ENCODE measurements at places on chromosomes 11 and 22.

GRCh38 chr11:68345776-68346461 lies 33.5 kb downstream of the LRP5 start:
- DNase-seq: no peak

DNA sequence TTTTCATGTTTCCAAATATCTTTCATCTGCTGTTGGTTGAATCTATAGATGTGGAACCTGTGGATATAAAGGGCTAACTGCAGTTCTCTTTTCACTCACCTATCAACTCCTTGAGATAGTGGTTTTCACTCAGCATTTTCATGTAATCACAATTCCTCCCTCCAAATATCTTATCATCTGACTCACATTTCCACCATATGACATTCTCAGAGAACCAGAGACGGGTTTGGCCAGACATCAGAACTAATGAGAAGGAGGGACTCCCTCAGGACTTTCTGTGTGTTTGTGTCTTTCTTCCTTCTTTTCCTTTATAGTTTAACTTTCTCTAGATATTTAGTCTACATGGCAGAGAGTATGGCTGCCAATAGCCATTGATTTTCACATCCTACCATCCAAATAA lies 134.8 kb upstream of the DDI1 start:
- DNase-seq: no peak

DNA sequence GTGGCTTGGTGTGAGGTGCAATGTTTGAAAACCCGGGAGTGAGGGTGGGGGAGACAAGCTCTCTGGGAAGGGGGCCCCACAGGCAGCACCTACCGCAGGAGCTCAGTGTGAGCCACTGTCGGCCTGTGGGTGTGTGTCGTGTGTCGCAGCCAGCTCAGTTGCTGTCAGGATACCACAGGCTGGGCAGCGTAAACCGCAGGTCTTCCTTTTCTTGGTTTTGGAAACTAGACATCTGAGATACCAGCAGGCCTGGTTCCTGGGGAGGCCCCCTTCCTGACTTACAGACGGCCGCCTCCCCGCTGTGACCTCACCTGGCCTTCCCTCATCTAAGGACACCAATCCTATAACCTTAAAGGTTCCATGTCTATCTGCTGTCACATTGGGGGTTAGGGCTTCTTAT lies 19.4 kb downstream of the IRF7 start:
- DNase-seq: no peak

GRCh38 chr11:46392421-46393230 lies 1.1 kb upstream of the CHRM4 start:
- DNase-seq: peak; percentile 54

- no peak for DNase-seq
Measured at GRCh38 chr11:129375751-129376657, at the start of gene BARX2. Gene BARX2 (plus strand): TSS chr11:129375848. CDS start chr11:129376036, 188 bp downstream.

GRCh38 chr11:18027475-18027874 lies 14.6 kb upstream of the SERGEF start:
- DNase-seq: no peak

DNA sequence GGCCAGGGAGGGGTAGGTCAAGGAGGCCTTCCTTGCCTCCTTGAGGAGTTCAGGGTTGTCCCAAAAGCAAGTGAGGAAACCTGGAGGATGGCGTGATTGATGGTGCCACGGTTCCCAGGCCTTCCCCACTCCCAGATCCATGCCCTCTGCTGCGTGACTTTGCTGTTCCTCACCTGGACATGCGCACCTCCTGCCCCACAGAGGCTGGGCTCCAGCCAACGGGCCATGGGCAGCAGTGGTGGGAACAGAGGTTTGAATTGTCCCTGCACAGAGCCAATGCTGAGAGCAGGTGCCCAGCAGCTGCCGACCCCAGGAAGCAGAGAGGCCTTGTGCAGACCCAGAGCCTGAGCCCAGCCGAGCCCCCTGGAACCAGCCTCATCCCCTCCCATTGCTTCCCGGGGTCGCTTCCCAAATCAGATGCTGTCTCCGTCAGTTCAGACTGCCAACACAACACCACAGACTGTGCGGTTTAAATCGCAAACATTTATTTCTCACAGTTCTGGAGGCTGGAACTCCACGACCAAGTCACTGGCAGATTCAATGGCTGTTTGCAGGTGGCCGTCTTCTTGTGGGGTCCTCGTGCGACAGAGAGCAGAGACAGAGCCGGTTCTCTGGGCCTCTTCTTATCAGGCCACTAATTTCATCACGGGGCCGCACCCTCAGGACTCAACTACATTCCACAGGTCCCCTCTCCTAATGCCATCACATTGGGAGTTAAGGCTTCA lies 6.2 kb upstream of the LINC01488 start:
- DNase-seq: no peak

DNA sequence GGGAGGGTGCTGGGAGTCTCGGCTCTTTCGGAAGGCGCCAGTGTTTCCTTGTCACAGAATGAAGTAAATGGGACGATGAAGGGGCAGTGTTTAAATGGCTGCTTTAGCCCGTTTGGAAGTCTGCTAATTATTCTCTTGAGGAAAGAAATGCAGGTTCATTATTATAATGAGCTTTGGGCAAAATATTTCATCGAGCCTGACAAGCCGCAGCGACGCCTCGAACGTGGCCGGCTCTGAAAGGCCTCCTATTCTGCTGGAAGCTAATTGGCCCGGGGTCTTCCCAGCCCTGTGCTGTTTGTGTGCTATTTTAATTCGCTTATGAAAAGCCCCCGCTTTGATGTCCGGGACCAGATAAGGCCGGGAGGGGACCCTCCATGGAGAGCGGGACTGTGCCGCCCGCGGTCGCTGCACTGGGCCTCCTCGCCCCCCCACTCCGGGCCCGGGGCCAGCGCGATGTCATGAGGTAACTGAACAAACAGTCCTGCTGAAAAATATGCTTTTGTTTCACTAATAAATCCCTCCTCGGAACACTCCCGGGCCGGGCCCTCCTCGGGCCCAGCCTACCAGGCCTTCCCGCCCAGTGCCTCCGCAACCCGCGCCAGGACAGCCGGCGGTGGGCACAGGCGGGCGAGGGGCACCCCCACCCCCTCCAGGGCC lies 78.4 kb downstream of the CDKN1C start:
- DNase-seq: no peak

DNA sequence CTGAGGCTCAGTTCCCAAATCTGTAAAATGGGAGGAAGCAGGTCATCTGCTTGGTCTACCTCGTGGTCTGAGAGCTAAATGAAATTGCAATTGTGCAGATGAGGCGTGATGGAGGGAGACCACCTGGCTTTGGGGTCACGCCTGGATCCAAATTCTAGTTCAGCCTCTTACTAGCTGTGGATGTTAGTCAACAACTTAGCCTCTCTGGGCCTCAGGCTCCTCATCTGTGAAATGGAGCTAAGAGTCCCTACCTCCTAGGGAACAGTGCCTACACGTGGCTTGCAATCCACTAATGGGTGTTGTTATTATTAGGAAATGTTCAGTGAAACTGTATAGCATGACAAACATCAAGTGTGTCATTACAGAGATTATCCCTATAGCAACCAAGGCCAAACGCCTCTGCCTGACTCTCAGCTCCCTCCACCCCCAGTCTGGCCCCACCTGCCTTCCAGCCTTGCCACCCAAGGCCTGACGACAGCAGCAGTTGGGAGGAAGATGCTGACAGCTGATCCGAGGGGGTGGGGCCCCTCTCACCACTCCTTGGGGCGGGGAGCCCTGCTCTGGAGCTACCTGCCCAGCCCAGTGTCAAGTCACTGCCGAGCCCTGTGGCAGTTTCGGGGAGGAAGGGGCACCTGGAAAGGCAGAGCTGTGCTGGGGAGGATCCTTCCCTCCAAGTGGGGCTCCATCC lies 1.7 kb upstream of the RHOD start:
- no peak for DNase-seq

DNA sequence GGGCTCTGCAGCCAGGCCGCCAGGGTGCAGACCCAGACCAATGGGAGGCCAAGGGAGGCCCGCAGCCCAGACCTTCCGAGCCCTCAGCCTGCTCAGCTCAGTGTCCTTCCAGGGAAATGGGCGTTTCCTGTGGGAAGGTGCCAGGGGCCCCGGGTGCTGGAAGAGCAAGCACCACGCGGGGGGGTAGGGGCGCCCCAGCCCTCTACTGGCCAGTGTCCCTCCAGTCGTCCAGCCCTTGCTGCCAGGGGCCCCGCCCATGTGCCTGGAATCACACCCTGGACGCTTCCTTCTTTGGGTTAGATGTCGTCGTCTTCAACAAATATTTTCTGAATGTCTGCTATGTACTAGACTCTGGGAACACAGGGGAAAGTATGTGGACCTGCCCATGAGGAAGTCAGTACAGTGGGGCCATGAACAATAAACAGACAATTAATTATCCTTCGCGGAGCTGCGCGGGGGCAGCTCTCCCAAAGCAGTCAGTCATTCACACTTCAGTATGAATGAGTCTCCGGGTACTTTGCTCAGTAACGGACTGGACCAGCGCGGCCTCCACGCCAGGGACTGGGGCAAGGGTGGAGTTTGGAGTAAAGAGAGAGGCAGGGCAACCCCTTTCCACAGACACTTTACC lies 60.2 kb downstream of the CDKN1C start:
- DNase-seq: no peak

GRCh38 chr11:92675303-92675702 lies 294.1 kb upstream of the MTNR1B start:
- DNase-seq: no peak

DNA sequence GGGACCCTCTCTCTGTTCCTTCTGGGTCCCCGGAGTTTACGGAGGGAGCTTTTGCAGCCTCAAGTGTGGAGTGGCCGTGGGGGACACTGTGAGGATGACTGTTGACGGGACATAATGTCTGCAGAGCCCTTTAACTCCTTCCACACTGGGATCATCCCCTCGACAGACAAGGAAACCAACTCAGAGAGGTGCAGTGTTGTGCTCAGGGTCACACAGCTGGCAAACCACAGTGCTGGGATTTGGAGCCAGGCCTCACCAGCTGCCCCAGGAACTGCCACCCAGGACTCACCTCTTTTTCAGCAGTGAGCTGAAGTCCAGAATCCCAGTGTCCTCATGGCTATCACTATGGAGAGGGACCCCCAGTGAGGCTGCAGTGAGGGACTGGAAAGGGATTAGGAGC lies 5.4 kb downstream of the MYBPC3 start:
- no peak for DNase-seq

GRCh38 chr11:45771193-45771565 lies 33.8 kb upstream of the SLC35C1 start:
- peak; percentile 65 for DNase-seq

DNA sequence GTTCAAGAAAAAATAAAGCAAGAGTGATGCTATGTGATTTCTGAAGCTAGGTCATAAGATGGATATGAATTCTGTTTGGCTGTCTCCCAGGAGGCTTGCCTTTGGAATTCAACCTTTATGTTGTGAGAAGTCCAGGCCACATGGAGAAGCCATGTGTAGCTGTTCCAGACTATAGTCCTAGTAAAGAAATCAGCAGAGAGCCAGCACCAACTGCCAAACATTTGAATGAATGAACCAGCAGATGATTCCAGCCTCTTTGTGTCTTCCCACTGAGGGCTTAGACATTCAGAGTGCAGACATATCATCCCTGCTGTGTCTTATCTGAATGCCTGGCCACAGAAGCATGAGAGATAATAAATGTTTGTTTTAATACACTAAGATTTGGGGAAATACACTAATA lies 1150.6 kb downstream of the DLG2 start:
- no peak for DNase-seq

DNA sequence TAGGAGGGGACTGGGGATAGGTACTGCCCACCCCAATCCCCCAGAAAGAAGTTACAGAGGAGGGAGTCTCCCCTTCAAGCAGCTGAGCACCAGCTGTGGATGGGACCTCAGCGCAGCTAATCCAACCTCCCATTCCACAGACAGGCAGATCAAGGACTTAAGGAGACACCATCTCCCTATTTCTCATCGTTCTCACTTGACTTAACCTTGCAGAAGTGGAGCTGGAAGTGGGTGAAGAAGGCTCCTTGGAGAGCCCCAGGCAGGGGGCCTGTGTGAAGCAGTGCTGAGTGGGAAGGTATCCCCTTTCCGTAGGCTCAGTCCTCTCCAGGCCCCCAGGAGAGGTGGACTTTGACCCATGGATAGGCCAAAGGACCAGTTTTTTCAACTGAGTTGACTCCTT lies 27.3 kb downstream of the USP35 start:
- no peak for DNase-seq

- no peak for DNase-seq
Measured at GRCh38 chr11:101516546-101516945, 67.3 kb downstream of the TRPC6 start.

DNA sequence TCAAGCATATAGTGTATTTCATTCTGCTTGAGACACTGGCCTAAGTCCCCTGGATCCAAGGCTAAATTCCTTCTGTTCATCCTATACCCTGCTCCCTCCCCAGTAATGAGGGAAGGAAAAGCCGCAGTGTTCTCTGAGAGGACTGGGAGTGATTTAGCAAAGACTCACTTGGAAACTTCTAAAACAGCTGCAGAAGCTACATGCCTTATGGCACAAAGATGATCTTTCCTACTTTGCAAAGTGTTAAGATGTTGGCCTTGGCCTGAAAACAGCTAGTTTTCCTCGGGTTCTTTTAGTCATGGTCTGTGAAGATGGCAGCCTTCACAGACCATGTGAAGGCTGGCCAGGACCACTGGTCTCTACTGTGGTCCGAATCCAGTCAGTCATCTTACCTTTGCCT lies 65.7 kb downstream of the ABTB2 start:
- no peak for DNase-seq

- no peak for DNase-seq
Measured at GRCh38 chr11:95078526-95078925, 11.1 kb upstream of the ENDOD1 start.

DNA sequence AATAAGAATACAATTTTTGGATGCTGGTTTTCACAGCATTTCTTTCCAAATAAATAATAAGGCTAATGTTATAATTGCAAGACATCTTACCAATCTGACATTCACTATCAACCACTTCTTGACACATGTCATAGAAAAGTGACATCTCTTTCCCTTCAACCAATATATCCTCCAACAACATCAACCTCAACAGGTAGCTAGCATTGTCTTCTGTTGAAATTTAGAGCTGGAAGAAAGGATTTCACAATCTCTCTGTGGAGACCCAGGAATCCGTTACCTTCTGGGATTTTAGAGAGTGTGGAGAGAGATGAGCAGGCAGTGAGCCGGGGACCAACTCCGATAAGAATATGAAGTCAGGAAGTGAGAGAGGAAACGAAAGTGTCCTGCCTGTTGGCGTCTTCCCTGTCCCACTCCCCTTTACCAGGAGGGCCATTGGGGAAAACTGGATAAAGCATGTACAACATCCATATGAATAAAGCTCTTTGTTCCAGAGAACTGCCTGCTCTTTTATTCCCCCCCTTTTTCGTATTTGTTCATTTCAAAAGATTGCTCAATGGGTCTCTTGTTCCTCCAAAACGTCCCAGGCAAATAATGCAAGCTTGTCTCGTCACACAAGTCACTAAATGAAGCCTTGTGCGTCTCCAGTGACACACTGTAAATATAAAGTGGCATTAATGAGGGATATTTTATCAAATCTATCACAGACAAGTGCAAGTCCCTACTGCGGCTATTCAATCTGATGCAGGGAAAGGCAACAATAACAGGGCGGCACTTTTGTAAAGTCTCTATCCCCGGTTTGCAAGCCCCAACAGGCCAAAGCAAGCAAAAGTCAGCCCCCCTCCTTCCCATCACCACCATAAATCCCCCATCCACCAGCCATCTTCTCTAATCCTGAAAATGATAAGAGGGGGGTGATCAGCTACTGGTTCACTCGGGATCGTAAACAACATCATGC lies 3.4 kb downstream of the CADM1 start:
- DNase-seq: no peak
